Left lung (tissue), 14 donors: ENCODE measurements at places on chromosomes 7 and 10. TPM values are rescaled to one million over a fixed set of nuclear protein-coding genes. Genes with fewer than 3 reads are reported as not detected.

PTF1A gene
- not detected for total RNA-seq

CUZD1 gene
- 0.73 TPM for total RNA-seq

FMC1 gene
- total RNA-seq, result 15.7 TPM

CTBP2 gene
- 77.6 TPM for total RNA-seq

CAMK1D gene
- total RNA-seq, result 10.8 TPM

FOXI2 gene
- not detected for total RNA-seq
